ENCODE measurements at places on chromosomes 12 and 14.

- DNase-seq: peak; percentile 10
Measured at GRCh38 chr12:102811110-102811737, 105.8 kb downstream of the PAH start.

GRCh38 chr12:97912943-97913342, 450.3 kb downstream of the RMST start:
- DNase-seq: no peak

GRCh38 chr12:78793982-78794381, 70.6 kb upstream of the SYT1 start:
- DNase-seq: no peak

DNA sequence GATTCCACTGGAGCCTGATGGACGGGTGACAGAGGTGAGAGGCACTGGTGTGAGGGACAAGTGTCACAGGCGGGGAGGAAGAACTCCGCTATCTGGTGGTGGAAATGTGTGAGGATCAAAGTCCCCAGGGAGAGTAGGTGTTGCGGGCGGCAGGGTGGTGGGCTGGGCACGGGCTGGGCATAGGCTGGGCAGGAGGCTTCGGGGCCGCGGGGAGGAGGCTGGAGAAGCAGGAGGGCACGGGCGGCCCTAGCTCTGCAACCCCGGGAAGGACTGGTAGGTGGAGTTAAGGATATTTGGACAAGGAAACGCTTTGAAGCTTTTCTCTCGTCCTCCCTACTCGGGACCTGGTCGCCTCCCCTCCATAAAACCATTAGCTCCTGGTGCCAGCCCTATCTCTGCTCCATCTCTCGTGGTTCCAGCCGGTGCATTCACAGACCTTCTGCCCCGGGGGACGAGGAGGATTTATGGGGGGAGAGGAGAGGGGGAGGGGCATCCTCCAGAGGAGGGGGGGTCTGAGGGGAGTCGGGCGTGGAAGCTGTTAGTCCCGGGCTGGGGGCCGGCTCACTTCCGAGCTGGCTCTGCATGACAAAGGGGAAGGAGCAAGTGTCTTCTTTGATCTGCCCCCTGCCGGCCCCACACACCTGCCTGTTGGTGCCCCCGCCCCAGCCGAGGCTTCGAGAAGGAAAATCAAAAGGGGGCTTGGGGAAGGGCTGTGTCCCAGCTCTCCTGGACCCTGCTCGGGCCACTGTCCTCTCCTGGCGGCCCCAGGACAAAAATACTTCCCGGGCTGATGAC, 504 bp downstream of the WNT5B start:
- DNase-seq: peak; percentile 73

DNA sequence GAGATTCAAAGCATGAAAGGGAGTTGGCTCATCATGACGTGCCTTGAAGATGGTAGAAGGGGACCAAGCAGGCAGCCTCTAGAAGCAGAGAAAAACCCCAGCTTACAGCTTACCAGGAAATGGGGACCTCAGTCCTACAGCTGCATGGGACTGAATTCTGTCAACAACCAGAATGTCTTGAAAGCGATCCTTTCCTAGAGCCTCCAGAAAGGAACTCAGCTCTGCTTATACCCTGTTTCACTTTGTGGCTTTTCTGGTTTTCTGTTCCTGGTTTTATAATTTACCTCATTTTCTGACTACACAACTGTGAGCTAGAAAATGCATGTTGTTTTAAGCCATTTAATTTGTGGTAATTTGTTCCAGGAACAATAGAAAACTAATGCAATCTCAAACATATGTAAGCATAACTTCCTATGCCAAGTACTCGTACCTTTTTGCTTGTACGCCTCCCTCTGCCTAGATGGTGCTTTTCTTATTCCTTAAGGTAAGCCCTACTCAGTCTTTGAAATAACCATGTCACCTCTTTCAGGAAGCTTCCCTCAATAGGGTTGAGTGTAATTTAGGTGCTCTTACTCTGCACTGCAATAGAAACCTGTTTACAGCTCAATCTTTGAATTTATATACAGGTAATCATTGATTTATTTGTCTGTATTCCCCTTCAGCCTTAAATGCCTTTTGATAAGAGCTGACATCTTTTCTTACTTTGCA, 348.8 kb downstream of the TMEM117 start:
- DNase-seq: no peak

DNA sequence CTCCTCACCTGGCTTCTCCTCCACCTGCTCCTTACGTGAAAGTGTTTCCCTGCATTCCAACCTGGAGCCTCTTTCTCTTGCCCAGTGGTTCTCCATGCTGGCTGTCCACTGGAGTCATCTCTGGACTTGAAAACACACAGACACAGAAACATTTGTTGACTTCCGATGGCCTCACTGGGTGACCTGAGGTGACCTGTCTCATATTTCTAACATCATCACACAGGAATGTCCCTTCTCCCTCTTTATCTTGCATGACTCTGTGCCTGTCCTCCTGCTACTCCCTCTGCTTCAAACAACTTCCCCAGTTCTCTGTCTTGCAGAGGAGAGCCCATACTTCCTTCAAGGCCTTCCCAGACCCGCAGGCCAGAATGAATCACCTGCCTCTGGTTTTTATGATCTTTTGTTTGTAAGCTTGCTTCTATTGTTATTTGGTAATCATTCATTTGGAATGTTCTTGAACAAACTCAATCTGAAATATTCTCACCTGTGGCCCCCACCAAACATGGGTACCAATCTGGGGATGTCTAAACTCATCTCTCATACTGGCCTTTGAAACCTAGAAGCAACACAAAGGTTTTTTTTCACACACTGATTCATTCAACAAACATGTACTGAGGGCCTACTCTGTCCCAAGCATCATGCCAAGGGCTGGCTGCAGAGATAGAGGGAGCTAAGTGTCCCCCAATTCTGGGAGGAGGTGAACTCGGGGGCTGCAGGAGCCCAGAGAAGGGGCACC, 9.7 kb upstream of the RIN3 start:
- DNase-seq: no peak

DNA sequence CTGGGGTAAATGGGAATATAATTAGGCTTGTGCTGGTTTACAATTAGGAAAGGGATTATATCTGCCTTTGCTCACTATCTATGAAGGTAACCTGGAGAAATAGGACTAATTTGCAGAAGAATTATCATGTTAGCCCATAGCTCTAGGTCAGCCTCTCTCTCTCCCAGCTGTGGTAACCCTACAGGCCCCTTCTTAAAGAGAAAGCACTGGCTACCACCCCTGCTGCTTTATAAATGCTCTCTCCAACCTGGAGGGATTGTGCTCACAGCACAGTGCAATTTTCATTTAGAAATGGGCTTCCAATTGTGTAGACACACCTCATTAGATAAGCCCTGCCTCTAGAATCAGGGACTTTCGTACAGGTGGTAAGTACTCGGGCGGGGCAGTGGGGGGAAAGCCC, 22.7 kb upstream of the MGST1 start:
- DNase-seq: no peak

DNA sequence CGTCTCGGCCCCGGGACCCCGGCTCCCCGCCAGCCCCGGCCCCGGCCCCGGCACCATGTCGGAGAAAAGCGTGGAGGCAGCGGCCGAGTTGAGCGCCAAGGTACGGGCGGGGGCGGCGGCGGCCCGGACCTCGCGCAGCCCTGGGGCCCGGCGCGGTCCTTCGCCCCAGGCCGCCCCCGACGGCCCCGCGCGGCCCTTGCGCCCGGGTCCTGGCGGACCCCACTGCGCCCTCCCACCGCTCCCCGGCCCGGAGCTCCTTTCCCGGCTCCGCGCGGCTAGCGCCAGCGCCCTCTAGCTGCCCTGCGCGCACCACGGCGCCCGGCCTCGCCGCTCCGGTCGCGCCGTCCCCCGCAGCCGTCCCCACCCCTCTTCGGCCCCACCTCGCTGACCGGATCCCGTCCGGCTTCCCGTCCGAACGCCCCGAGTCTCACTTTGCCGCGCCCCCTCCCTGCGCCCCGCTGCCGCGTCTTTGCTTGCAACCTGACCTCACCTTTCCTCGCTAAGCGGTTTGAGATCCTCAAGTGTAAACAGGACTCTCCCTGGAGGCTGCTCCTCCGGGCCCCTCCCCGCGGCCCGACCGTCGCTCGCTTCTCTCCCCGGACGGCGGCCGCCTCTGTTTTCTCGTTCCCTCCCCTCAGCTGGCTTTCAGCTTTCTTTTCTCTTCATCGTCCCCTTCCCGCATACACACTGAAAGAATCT, 637 bp downstream of the PTMS start:
- peak; percentile 99 for DNase-seq

DNA sequence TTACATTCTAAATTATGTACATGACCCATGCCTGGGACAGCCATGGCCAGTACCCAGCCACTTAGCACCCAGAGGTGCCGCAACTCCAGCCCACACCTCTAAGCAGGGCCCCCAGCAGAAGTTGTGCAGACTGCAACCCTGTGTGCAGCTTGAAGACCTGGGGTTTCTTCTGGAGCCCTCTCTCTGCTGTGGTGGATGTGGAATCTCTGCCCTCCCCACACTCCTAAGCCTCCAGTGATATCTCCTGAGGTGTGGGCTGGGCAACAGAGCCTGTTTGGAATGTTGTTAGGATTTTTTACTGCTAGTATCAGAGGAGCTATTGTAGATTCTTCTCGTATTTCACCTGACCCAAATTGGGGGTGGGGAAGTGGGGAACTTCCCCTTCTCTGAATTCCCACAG, 59.4 kb upstream of the TUNAR start:
- DNase-seq: no peak

DNA sequence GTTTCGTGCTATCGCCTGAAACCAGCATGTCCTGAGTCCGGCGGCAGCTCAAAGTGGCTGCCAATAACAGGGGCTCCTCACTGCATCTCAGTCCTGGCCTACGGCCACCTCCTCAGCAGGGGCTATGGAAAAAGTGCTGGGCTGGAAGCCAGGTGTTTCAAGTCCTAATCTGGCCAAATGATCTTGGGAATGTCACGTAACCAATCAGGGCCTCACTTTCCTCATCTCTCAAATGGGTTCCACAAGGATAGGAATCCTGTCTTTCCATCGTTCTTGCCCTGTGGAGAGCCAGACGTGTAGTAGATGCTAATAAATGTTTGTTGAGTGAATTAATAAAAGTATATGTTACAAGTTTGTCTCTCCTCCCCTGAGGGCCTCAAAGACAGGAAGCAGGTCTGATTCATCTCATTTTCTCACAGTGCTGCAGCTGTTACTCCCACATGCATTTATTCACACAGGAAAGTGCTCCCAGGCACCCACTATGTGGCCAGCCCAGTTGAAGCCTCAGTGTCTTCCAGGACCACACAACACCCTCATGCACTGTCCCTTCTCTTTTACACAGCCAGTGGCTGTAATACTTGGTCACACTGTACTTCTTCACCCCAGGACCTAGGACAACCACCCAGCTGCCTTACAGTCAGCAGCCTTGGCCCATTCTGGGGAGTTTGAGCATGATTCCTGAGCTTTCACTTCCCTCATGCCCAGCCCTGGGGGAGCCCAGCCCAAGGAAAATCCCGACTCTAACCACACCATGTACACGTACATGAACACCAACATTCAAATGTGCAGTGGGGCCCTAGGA, 5.0 kb downstream of the CMKLR1 start:
- no peak for DNase-seq

- DNase-seq: no peak
Measured at GRCh38 chr12:60180298-60180697, 584.5 kb downstream of the SLC16A7 start.

- DNase-seq: no peak
Measured at GRCh38 chr12:54378796-54379397, 5.6 kb downstream of the ZNF385A start.

DNA sequence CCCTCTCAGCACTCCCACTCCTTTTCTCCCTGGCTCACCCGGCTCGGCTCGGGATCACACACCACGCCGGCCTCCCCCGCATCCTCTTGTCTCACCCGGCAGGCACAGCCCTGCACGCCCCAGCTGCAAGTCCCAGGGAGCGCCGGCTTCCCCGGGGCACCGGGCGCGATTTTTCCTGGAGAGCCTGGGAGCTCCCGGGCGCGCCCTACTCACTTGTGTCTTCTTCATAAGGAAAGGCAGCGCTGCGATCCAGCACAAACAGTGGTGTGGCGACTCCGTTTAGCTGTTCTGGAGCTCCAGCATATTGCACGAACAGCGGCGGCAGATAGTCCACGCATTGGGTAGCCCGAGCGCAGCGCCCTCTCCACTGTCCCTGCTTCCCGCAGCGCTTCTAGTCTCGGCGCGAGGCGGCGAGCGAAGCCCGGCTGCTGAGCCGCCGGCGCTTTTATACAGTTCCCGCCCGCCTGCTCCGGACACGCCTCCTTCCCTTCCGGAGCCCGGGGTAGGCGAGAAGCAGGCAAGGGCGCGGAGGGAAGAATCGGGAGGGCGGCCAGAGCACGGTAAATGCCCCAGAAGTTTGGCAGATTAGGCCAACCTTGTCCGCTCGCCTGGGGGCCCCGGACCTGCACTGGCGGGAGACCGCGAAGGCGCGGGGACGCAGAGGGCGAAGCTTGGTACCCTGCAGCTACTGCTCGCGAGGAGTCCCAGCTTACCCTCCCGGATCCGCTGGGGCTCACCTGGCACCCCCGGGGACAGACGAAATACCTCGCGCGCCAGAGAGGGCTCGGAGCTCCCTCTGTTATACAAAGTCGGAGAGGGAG, at the start of gene KITLG:
KITLG (minus strand) TSS at position 421 of the 821 bp plus-strand sequence; CDS start at position 228, 193 bp downstream.
- DNase-seq: peak; percentile 45

DNA sequence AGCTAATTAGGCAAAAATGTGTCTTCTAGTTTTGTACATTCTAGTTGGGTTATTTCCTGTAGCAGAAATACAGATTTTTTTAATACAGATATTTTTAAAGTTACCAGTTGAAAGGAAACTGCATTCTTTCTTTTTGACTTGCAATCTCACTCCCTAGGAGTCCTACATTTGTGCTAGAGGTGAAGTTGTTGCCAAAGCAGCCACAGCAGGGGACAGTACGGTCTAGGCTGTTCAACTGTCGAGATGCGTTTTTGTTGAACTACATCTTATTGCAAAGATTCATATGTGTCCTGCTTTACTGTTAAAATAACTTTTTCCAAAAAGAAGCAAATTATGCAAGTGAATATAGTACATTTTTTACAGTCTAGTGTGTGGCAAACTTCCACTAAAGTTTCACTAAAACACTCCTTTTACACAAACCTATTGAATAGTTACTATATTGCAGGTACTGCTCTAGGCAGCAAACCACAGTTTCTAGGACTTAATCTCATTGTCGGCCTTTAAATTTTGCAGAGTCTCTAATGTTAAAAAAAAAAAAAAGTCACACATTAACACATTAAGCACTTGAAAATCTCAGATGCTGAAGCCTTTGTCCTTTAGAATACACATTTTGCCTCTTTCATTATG, 30.2 kb upstream of the SRGAP1 start:
- no peak for DNase-seq

- DNase-seq: no peak
Measured at GRCh38 chr12:79766705-79767464, 76.1 kb upstream of the PAWR start.

GRCh38 chr12:91563011-91563765, 380.6 kb upstream of the DCN start:
- no peak for DNase-seq

GRCh38 chr14:94685166-94685581, 73.0 kb downstream of the SERPINA3 start:
- DNase-seq: peak; percentile 20

GRCh38 chr14:62592877-62593276, 452.4 kb downstream of the KCNH5 start:
- peak; percentile 2 for DNase-seq

GRCh38 chr14:21042918-21043317, 756 bp downstream of the RNASE7 start:
- no peak for DNase-seq

All from NCI-H2171 (cell line).